Effector CD8-positive, alpha-beta T cell (primary cell): ENCODE measurements at places on chromosomes 1 and 21.

- DNase-seq = no peak
Observed at GRCh38 chr1:48692235-48692634, 84.5 kb downstream of the BEND5 start.

DNA sequence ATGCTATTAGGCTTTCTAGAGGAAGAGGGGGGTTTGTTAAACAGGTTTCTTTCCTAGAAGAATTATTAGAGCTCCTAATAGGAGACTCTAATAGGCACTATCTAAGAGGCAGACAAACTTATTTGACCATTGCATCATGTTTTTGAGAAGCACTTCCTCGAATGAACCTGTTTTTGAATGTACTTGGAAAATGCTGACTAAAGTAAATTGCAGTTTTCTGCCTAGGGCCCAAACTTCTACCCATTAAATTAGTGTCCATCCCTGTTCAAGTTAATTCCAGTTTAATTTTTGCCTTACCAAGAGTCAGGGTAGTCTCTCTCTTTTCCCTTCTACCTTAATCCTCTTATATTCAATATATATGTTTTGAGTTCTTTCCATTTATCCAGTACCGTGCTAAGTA, 1029.6 kb downstream of the TTLL7 start:
- no peak for DNase-seq

DNA sequence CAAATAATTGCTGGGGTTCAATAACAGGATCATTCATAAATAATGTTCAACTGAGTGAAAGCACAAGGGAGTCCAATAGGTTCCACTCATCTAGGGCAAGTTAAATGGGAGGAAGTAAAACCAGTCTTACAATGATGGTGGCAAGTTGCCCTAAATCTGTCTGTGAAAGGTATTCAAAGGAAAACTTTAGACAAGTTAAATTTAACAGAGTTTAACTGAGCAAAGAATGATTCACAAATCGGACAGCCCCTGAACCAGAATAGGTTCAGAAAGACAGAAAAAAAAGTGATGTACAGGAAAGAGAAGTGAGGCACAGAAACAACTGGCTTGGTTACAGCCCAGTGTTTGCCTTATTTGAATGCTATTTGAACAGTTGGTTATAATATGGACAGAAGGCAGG, 183.5 kb upstream of the ADGRL4 start:
- no peak for DNase-seq

GRCh38 chr1:59394706-59395425, 98.0 kb downstream of the FGGY start:
- DNase-seq = no peak

- no peak for DNase-seq
Observed at GRCh38 chr1:20070357-20070756, 363 bp downstream of the PLA2G5 start.

- DNase-seq = no peak
Observed at GRCh38 chr1:199073166-199073565, 434.3 kb downstream of the PTPRC start.

GRCh38 chr1:240516069-240516468, 95.9 kb downstream of the GREM2 start:
- DNase-seq = no peak

- DNase-seq = no peak
Observed at GRCh38 chr1:175683491-175684298, 59.7 kb downstream of the TNR start.

GRCh38 chr1:149917571-149918144, at the start of gene SV2A:
Gene SV2A (minus strand): TSS chr1:149917844. CDS start chr1:149913840, 4,004 bp downstream.
- peak; percentile 54 for DNase-seq
